ENCODE measurements at places on chromosomes 2 and 18.

DNA sequence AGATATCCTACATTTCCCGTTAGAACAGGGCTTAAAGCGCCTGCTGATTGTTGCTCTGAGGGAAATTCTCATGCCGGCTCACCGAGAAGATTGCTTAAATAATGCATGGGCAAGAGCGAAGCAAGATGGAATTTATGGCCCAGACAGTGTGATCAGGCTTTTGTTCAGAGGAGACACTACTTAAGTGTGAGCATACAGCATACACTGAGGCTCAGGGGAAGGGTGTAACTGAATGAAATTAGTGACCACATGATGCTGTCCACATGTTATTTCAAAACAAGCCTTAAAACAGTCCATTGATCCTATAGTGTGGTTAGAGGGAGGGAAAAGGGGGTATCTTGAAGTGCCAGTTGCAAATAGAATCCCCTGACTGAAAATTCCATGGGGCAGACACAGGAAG, 125.5 kb downstream of the RAPGEF4 start:
- H3K27ac ChIP-seq: no peak overlapping the region
- no peaks in the 10 kb centered on the region for H3K27me3 ChIP-seq
- DNase-seq: no peak
- no peak overlapping the region for H3K4me3 ChIP-seq

GRCh38 chr2:159904959-159905305, 106.9 kb upstream of the CD302 start:
- H3K4me1 ChIP-seq: peaks cover 15% of the 10 kb centered on the region
- H3K4me3 ChIP-seq: peak overlapping the region; percentile 52
- no peaks in the 10 kb centered on the region for H3K36me3 ChIP-seq
- H3K27me3 ChIP-seq: no peaks in the 10 kb centered on the region
- no peak for DNase-seq
- no peak overlapping the region for H3K27ac ChIP-seq

DNA sequence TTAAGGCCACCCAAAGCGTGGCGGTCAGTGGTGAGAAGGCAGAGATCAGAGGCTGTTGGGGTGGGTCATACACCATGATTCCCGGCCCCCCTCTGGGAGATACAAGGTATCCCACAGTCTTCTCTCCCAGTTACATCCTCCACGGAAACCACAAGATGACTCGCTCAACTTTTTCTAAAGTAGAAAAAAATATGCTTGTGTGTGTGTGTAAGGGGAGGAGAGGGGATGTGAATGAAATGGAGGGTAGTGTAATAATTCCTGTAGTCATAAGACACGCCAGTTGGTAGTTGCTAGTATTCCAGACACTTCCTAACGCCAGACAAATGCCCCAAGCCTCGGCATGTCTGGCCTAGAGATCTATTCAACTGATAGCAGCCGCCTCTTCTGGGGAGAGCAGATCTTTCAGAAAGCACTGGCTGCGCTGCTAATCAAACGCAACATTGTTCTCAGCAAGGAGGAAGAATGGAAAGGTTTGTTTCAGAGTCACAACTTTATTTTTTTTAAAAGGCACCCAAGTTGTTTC, 143.5 kb downstream of the TGIF1 start:
- H3K27me3 ChIP-seq: no peaks in the 10 kb centered on the region
- H3K36me3 ChIP-seq: no peaks in the 10 kb centered on the region
- H3K4me3 ChIP-seq: peak overlapping the region; percentile 56
- peak overlapping the region; percentile 100 for H3K27ac ChIP-seq

- H3K4me1 ChIP-seq: no peaks in the 10 kb centered on the region
- no peak overlapping the region for H3K27ac ChIP-seq
- H3K36me3 ChIP-seq: no peaks in the 10 kb centered on the region
- no peaks in the 10 kb centered on the region for H3K27me3 ChIP-seq
- DNase-seq: no peak
Observed at GRCh38 chr2:19051203-19051831, 307.1 kb downstream of the OSR1 start.

DNA sequence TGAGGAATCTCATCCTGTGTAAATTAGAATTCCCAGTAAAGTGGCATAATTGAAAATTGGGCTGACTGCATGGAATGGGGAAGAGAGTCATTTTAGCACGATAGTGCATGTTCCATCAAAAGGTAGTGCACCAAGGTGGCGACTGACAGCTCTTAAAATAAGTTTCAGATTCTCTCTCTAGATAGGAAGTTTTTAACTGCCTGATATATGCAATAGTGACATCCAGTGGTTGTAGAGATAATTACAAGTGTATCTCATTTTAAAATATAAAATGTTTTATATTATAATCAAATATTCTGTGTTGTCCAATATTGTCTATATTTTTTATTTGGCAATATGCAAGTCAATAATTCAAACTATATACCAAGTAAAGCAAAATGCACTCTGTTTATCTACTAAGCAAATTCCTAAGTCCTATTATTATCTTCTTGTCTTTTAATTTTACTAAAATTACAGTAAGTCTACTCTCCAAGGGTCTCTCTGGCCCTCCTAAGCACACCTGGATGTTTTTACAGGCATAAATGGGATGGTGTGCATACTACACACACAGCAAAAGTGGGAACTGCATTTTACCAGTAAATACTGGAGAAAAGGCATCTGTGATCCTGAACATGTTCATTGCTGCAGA, 397.7 kb upstream of the HNRNPA3 start:
- H3K27ac ChIP-seq: no peak overlapping the region
- no peaks in the 10 kb centered on the region for H3K36me3 ChIP-seq
- no peaks in the 10 kb centered on the region for H3K27me3 ChIP-seq
- no peaks in the 10 kb centered on the region for H3K4me1 ChIP-seq
- DNase-seq: no peak

DNA sequence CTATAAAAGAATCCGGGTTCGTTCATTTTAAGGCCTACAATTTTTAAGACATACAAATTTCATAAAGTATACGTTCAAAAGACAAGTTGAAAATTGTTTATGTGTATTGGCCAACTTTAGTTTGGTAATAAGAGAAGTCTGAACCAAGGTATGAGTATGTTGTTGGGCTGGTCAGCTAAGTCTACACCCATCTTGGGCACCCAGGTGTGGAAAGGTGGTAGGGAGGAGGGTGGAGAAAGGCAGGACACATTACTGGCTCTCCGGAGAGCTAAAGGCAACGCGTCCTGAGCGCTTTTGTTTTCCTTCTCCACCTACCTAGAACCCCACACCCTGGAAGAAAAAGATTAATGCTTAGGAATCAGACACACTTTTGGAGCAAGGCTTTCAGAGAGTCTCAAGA, 899 bp upstream of the PELI1 start:
- no peaks in the 10 kb centered on the region for H3K36me3 ChIP-seq
- no peaks in the 10 kb centered on the region for H3K27me3 ChIP-seq
- H3K4me1 ChIP-seq: peaks cover 20% of the 10 kb centered on the region
- no peak for DNase-seq

GRCh38 chr2:1975060-1975459, 230.7 kb upstream of the PXDN start:
- no peak overlapping the region for H3K4me3 ChIP-seq
- H3K36me3 ChIP-seq: no peaks in the 10 kb centered on the region
- no peak overlapping the region for H3K27ac ChIP-seq
- no peaks in the 10 kb centered on the region for H3K4me1 ChIP-seq
- no peak for DNase-seq

DNA sequence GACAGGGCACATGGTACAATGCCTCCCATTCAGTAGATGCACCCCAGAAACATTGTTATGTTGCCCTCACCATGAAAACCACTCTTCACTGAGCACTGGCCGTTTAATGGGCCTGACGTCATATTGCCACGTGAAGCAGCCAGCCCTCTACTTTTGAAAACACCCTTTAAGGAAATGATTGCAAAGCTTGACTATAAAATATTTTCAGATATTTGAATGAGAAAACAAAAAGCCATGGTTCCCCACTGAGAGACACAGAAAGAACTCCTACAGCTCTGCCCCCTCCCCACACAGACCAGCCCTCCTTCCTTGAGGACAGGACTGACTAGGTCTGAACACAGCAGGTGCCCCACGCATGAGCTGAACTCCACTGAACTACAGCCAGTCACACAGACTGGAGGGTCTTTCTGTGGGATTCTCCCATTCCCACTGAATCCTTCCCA, 349.1 kb downstream of the ANAPC1 start:
- no peak overlapping the region for H3K27ac ChIP-seq
- no peak overlapping the region for H3K4me3 ChIP-seq
- no peaks in the 10 kb centered on the region for H3K27me3 ChIP-seq
